ENCODE measurements at places on chromosomes 2 and 18.

DNA sequence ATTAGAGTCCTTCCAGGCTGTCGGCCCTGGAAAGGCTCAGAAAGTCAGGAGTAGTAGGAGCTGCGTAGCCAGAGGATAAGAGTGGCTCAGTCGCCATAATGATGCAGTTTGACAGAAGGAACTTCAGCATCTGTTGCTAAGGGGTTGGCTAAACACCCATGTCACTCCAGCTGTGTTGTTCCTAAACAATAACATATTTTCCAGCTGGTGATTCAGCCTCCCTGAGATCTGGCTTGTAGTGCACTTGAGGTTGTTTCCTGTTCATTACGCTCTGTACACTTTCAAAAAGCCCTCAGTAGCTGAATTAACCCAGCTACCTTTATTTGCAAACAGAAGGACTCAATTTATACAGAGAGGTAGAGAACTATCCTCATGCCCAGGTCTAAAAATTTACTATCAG is 39.7 kb upstream of the EPAS1 start:
- DNase-seq, result no peak

- DNase-seq, result no peak
Measured at GRCh38 chr18:13547347-13547746, 179.0 kb downstream of the FAM210A start.

DNA sequence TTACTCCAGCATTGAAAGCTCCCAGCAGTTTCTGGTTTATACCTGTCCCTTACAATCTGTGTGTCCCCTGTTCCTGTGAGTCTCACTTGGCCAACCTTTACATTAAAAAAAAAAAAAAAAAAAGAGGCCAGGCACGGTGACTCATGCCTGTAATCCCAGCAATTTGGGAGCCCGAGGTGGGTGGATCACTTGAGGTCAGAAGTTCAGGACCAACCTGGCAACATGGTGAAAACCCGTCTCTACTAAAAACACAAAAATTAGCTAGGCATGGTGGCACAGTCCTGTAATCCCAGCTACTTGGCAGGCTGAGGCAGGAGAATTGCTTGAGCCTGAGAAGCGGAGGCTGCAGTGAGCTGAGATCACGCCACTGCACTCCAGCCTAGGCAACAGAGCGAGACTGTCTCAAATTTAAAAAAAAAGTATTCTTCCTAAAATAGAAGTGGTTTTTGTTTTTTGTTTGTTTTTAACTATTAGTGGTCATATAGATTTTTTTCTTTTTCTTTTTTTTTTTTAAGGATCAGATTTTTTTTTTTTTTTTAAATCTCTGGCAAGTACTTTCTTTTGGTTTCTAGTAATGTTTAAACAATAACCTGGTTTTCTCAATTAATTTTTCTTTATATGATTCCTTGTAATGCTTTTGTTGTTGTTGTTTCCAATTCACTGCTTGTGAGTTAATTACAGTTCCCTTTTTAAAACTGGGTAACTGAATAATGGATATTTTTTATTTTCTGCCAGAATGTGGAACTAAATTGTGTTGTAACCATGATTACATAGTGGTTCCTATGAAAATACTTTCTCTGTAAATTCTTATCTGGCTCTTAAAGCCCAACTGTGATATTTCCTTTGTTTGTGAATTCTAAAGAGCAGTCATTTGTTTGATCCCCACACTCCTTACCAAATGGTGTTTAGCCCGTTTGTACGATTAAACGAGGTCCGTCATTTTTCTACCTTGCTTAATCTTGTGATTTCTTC is 116.8 kb downstream of the CTAGE1 start:
- DNase-seq, result no peak

- DNase-seq, result no peak
Measured at GRCh38 chr2:74679615-74680014, 25.6 kb downstream of the SEMA4F start.

- no peak for DNase-seq
Measured at GRCh38 chr18:51401912-51402311, 204.4 kb upstream of the MEX3C start.

DNA sequence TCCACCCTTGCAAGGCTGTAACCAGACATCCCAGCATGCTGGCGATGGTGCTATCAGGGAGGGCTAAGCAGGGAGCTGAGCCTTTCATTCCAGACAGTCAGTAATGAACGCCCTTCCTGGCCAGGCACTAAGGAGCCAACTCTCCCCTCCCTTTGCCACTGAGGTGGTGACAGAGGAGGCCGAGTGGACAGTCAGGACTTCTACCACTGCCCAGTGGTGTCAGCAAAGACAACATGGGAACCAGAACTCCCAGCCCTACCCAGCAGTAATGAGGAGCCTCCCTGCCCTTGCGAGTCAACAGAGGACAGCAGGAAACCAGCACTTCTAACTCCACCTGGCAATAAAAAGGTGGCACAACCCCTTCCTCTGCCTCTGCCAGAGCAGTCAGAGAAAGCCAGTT is 68.6 kb downstream of the ZAP70 start:
- DNase-seq, result no peak

GRCh38 chr18:59220784-59221765 is 1.1 kb downstream of the GRP start:
- DNase-seq, result no peak

DNA sequence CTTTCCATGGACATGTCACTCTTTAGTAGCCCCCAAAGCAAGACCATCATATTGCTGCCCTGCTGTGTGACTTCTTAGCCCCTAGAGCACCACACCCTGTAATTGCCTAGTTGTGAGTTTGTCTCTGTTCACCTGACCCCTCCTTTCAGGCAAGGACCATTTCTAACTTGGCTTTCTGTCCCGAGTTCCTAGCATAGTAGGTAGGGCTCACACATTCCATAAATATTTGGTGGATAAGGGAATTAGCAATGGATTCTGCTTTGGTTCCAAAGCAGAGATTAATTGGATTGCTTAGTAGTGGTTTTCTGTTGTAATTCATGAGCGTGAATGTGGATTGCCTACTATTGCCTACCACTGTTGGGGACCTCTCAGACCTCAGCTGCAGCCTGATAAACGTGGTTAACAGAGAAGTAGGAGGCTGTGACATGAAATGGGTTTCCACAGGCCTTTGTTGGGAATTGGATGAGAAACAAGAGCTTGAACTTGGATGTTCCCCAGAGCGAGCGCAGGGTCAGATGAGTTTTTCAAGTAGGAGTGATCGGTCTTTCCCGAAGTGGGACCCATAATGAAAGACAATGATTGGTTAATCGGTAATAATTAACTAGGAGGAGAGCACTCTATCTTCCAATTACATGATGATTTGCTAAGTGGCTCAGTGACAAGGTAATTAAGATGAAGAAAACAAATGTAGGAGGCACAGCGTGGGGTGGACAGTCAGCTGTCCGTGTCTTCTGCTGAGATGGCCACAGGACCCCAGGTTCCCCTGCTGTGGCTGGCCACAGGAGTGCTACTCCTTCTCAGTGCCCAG is 13.4 kb upstream of the UGT1A1 start:
- no peak for DNase-seq

GRCh38 chr18:59737776-59738300 is 40.6 kb upstream of the CCBE1 start:
- no peak for DNase-seq

DNA sequence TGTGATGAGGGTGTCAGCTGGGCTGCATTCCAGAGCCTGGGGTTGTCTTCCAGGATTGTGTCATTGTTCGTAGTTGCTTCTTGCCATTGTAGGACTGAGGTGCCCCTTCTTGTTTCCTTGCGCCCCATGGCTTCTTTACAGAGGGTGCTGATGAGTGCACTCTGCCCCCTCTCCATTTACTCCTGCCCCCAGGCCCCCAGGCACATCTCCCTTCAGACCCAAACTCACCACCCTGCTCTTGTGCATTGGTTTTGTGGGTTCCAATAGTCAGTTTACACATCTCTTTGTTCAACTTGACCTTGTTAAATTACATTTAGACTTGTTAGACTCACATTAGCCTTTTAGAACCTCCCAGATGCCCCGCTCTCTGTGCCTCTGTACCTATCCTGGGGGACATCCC is 33.1 kb downstream of the HJURP start:
- DNase-seq, result no peak

DNA sequence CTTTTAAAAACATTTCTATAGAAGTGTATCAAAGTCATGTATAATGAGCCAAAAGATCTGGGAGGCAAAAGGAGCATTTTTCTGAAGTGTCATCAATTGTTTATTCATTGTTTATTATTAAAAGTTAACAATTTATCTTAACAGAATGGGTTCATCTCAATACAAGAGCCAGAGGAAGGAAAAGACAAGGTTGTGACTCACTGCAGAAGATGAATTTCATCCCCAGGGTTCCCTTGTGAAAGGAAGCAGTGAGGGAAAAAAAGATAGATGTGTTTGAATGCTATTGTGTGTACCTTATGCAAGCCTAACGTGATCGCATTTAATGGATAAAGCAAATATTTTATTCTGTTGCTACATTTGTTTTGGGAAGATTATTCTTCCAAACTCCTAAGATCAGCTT is 286.3 kb downstream of the PIEZO2 start:
- DNase-seq, result no peak

- no peak for DNase-seq
Measured at GRCh38 chr2:9416267-9416961, 6.9 kb downstream of the ITGB1BP1 start.

GRCh38 chr2:236159778-236160170 is 8.4 kb downstream of the GBX2 start:
- DNase-seq, result no peak

- DNase-seq, result no peak
Measured at GRCh38 chr18:62245699-62246098, 58.6 kb downstream of the RELCH start.

DNA sequence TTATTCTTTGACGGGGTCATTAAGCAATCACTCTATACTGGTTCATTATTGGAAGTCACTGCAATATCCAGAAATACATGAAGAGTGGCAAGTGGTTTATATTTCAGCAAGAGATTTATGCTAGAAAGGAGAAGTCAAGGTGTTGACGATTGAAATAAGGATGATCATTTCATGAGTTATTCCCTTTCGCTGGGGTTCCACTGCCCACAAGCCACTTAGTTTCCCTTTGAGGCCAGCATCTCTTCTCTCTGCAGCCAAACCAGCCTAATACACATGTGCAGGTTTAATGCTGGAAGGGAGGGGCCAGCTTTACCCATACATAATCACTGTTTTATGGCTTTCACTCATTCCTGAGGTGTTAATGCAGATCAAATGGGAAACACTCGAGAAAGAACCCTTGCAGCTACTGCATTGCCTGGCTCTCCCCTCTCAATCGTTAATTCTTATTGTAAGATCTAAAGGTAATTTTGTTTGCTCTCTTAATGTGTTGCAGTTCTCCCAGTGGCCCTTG is 108.4 kb downstream of the MEIS1 start:
- DNase-seq, result no peak

DNA sequence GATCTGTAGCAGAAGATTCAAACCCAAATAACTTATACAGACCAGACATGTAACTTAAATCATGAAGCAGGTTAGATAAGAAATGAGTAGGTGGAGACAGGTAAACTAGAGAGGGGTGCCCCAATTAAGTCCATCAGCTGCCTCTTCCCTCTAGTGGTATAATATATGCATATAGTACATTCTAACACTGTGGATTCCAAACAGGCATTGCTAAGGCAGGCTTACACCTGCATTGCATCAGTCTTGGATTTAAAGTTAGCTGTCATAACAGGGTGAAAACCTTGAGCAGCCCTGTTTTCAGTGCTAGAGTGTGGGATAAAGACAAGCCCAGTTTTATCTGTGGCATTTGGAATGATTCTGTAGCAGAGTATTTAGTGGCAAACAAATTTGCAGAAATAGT is 63.4 kb downstream of the NYAP2 start:
- no peak for DNase-seq

GRCh38 chr2:36147670-36148390 is 207.7 kb upstream of the CRIM1 start:
- no peak for DNase-seq

DNA sequence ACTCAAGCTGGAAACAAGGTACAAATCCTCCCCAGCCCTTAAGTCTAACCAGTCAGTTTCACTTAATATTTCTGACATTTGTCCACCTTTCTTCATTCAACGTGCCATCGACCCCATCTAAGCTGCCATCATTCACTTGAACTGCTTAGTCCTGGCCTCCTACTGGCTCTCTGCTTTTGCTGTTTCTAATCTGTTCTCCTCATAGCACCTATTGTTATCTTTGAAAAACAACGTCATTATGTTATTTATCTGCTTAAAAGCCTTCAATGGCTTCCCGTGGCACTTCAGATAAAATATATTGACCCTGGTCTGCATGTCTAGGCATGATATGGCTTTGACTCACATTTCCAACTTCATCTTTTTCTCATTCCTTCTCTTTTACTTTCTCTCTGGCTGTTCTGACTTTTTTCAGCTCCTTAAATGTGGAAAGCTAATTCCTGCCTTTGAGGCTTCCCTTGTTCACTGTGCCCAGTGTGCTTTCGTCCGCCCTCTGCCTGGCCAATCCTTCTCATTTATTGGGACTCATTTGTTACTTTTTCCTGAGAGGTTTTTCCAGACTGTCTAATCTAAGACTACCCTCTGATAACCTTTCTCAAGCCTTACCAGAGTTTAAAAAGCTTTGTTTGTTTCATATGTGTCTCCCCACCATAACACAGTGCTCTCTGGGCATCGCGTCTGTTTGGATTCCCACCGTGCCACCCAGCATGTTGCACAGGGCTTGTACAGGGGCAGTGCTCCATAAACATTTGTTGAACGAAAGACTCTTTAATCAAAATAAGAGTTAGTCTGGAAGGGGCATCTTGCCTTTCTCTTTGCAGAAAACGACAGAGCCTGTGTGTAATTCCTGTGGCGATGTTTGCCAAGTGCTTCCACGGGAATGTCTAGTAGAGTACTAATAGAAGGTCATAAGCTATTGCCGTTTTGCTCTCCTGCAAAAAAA is 183.9 kb downstream of the FMNL2 start:
- DNase-seq, result no peak

DNA sequence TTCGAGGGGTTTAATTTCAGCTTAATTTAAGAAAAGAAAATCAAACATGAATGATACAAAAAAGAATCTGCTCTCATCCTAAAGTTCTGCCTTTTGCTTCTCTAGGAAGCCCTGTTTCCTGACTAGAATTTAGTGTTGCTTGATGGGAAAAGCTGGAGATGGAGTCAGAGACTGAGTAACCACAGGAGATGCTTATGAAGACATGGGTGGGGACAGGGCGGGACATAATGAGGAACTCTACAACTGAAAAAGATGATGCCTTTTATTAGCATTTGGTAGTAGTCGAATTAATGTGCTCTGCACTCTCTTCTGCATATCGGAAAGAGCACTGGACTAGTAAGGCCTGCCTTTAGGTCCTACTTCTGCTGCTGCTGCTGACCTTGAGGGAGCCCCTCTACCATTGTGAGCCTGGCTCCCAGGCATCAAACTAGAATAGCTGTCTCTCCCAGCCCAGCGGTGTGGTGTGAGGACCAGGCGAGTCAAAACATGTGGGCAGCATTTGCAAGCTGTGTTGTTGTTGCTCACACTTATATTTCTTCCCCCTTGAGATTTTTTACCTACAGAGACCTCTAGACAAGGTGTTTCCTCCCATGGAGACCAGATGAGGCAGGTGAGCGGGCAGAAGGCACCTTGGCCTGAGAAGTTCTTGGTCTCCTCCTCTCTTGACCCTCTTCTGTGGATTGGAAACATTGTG is 61.5 kb downstream of the INPP4A start:
- DNase-seq, result no peak

- DNase-seq, result no peak
Measured at GRCh38 chr18:11027862-11028261, 121.5 kb downstream of the PIEZO2 start.
